ENCODE measurements at places on chromosomes 11 and 22.

- no peak overlapping the region for H3K4me3 ChIP-seq
- no peak for DNase-seq
- H3K27me3 ChIP-seq = no peaks in the 10 kb centered on the region
- H3K27ac ChIP-seq = no peak overlapping the region
Observed at GRCh38 chr11:44237156-44237555, 72.8 kb downstream of the ALX4 start.

DNA sequence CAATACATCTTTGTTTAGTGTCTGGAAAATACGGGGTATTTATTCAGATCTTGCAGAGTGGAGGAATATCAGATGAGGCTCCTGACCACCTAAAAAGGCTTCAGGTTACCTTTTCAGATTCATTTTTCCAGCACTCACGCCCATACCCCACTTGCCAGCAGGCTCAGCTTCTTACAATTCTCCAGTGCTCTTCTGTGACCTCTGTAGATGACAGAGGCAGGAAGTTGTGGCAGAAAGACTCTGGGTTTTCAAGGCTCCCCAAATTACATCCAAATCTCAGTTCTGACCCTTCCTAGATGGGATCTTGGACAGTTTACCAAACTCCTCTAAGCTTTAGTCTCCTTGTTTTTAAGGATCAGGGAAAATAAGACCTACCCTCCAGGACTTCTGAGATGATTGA lies 61.1 kb downstream of the SYTL2 start:
- no peak for DNase-seq
- H3K4me1 ChIP-seq = peaks cover 84% of the 10 kb centered on the region
- no peaks in the 10 kb centered on the region for H3K27me3 ChIP-seq
- peaks cover 43% of the 10 kb centered on the region for H3K36me3 ChIP-seq

DNA sequence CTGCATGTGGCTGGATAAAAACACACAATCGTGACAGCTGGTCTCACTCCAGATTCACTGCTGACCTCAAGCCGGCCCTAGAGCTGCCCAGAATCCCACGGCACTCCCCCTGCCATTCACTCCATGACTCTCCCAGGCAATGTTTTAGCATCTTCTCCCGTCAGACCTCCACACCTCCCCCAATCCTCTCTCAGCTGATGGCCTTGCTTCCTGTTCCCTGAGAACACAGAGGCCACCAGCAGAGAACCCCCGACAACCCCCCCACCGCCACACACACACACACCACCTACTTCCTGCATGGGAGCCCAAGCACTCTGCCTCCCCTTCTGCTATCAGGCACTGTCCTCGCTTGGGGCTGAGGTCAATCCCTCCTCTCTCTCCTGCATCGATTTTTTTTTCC lies 9.3 kb downstream of the TNKS1BP1 start:
- H3K27ac ChIP-seq = no peak overlapping the region
- H3K36me3 ChIP-seq = no peaks in the 10 kb centered on the region
- H3K27me3 ChIP-seq = no peaks in the 10 kb centered on the region
- no peak for DNase-seq

GRCh38 chr11:58503361-58503856 lies 4.5 kb downstream of the OR5B21 start:
- H3K36me3 ChIP-seq = peaks cover 2% of the 10 kb centered on the region
- H3K27me3 ChIP-seq = no peaks in the 10 kb centered on the region
- no peak overlapping the region for H3K4me3 ChIP-seq
- DNase-seq = no peak
- H3K4me1 ChIP-seq = peaks cover 6% of the 10 kb centered on the region

DNA sequence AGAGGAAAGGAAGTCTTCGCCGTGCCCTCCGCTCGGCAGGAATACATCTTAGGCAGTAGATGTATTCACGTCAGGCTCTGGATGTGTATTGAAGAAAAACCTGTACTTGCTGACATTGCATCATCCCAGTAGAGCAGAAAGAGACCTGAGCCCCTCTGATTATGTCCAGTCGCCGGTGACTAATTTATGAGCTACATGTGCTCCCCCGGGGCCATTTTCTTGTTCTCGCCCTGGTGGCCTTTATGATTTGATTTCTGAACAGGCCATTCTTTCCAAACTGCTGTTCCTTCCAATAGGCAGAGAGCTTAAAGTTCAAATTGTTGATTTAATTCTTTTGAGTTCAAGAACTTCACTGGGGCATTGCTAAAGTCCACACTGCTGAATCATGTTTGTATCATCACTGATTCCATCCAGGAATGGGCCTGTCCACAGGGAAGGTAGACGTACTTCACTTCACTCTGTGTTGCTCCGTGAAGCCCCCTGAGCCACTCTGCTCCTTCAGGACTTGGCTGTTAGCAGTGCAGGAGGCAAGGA lies 137.3 kb upstream of the RASSF10 start:
- no peaks in the 10 kb centered on the region for H3K4me1 ChIP-seq
- H3K36me3 ChIP-seq = no peaks in the 10 kb centered on the region
- no peak overlapping the region for H3K4me3 ChIP-seq
- DNase-seq = no peak
- H3K27me3 ChIP-seq = peaks cover 13% of the 10 kb centered on the region
- H3K27ac ChIP-seq = no peak overlapping the region

- H3K27ac ChIP-seq = no peak overlapping the region
- H3K4me1 ChIP-seq = no peaks in the 10 kb centered on the region
- H3K4me3 ChIP-seq = no peak overlapping the region
- H3K36me3 ChIP-seq = no peaks in the 10 kb centered on the region
- H3K27me3 ChIP-seq = no peaks in the 10 kb centered on the region
Observed at GRCh38 chr11:44791316-44791925, 64.7 kb downstream of the TSPAN18 start.

DNA sequence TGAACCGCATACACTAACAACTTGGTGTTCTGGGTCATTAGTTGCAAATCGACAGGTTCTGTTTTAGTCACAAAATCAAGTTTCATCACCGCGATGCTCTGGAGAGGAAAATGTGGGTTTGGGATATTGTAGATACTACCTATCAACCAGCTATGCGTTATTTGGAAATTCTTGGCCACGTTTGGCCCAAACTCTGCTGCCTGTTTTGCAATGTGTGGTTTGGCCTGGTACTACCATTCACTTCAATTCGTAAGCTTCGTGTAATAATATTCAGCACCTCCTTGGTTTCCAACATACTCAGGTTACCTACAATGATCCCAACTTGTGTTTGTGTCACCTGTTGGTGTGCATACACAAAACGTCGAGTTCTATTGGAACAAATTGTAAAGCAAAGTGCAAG lies 16.2 kb upstream of the ACER3 start:
- H3K4me3 ChIP-seq = no peak overlapping the region
- no peak for DNase-seq
- no peaks in the 10 kb centered on the region for H3K36me3 ChIP-seq
- no peaks in the 10 kb centered on the region for H3K4me1 ChIP-seq
- no peak overlapping the region for H3K27ac ChIP-seq

- no peak for DNase-seq
- no peak overlapping the region for H3K27ac ChIP-seq
- peaks cover 7% of the 10 kb centered on the region for H3K4me1 ChIP-seq
- peak overlapping the region; percentile 50 for H3K4me3 ChIP-seq
- H3K36me3 ChIP-seq = peaks cover 5% of the 10 kb centered on the region
Observed at GRCh38 chr22:37819105-37819433, 4.1 kb upstream of the GALR3 start.

DNA sequence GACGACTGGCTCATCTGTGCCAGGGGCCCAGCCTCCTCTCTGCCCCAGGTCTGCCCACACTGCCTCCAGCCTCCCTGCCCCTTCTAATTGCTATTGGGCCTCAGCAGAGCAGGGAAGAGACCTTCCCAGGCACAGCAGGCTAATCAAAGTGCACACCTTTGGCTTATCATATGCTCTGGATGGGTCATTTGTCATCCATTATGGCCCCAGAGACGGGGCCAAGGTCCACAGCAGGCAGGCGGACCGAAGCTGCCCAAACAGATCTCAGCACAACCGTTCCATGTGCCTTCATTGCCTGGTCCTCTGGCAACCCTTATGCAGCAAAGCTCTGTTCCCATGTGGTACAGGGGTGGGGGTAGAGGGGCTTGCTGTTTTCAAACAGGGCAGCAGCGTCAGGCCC lies 66.6 kb downstream of the TP53I11 start:
- H3K27ac ChIP-seq = no peak overlapping the region
- H3K4me3 ChIP-seq = no peak overlapping the region
- no peak for DNase-seq
- no peaks in the 10 kb centered on the region for H3K36me3 ChIP-seq

DNA sequence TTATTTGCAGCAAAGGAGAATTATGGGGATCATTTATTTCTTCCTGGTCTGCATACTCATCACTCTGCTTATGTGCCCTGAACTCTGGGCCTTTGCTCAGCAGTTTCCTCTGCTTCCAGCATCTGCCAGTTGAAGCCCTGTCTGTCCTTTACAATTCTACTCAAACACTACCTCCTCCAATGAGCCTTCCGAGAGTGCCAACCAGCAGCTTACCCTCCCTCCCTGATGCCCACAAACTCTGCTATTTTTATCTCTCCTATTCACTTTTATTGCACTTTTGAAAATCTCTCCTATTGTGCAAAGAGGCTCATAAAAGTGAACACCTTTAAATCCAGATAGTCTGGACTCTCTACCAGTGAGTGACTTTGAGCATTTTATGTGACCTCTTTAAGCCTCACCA lies 3.6 kb upstream of the ME3 start:
- peaks cover 4% of the 10 kb centered on the region for H3K4me1 ChIP-seq
- peaks cover 8% of the 10 kb centered on the region for H3K27me3 ChIP-seq
- no peak overlapping the region for H3K27ac ChIP-seq
- DNase-seq = no peak
- H3K36me3 ChIP-seq = no peaks in the 10 kb centered on the region
